ENCODE measurements at places on chromosomes 11 and 22. TPM values are rescaled to one million over a fixed set of nuclear protein-coding genes. Genes with fewer than 3 reads are reported as not detected.

Gene OTOG
- not detected for total RNA-seq

Gene MEI1
- 26.9 TPM for total RNA-seq

Gene IL10RA
- 171 TPM for total RNA-seq

Gene SNX15
- total RNA-seq: 14.6 TPM

Gene ZC3H12C
- total RNA-seq: 6.4 TPM

Gene RAC2
- 465 TPM for total RNA-seq

Gene ANKK1
- 1.7 TPM for total RNA-seq

Gene ASCC2
- 89.0 TPM for total RNA-seq

Gene EFCAB6
- total RNA-seq: 0.63 TPM

Gene PHLDA2
- total RNA-seq: 3.5 TPM

Gene CEND1
- not detected for total RNA-seq

Gene YIF1A
- total RNA-seq: 39.0 TPM

Gene MYRF
- total RNA-seq: 0.60 TPM

Gene TENM4
- 1.4 TPM for total RNA-seq

Gene GPR83
- 0.33 TPM for total RNA-seq

Gene APIP
- 33.2 TPM for total RNA-seq

Gene CASP1
- 135 TPM for total RNA-seq

Gene OR5J2
- total RNA-seq: not detected

Gene FXYD2
- 17.0 TPM for total RNA-seq

Gene ADAMTS8
- total RNA-seq: not detected

Gene OR5D14
- not detected for total RNA-seq

Gene C22orf31
- total RNA-seq: not detected

Gene FOLH1
- 3.4 TPM for total RNA-seq

Gene CTR9
- 39.4 TPM for total RNA-seq

Gene SLC5A1
- 0.95 TPM for total RNA-seq

Gene TRIM64
- total RNA-seq: not detected

Gene PKNOX2
- 6.4 TPM for total RNA-seq

Gene SLC22A6
- not detected for total RNA-seq

Gene HTR3A
- total RNA-seq: 0.51 TPM

Gene SNX19
- 113 TPM for total RNA-seq

Gene MN1
- total RNA-seq: 1.5 TPM

Gene GGA1
- 79.7 TPM for total RNA-seq

Gene MAPK8IP1
- 6.0 TPM for total RNA-seq

Gene RAG1
- 3.9 TPM for total RNA-seq

Gene TRIM29
- 0.81 TPM for total RNA-seq

Gene DCHS1
- 43.4 TPM for total RNA-seq

All from spleen (tissue), 13 donors.